SK-N-DZ (cell line): ENCODE measurements at places on chromosomes 6 and 20.

- DNase-seq: peak; percentile 64
Measured at GRCh38 chr6:44133003-44133931, 5.9 kb downstream of the TMEM63B start.

GRCh38 chr20:25242231-25242630, 5.7 kb upstream of the PYGB start:
- DNase-seq: no peak

DNA sequence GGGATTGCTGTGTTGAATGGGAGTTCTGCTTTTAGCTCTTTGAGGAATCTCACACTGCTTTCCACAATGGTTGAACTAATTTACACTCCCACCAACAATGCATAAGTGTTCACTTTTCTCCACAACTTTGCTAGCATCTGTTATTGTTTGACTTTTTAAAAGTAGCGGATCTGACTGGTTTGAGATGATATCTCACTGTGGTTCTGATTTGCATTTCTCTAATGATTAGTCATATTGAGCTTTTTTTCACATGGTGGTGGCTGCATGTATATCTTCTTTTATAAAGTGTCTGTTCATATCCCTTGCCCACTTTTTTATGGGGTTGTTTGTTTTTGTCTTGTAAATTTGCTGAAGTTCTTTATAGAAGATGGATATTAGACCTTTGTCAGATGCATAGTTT, 588.3 kb upstream of the ADGRB3 start:
- DNase-seq: no peak

DNA sequence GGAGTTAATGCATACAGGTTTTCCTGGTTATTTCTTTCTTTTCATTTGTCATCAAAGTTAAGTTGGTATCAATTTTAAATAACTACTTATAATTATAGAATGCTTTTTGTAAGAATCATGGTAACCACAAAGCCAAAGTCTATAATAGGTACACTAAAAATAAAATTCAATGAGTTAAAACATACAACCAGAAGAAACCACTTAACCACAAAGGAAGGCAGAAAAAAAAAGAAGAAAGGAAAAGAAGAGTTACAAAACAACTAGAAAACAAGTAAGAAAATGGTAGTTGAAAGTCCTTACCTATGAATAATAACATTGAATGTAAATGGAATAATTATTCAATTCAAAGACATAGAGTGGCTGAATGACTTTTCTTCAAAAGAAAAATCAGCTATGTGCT, 45.6 kb downstream of the THBS2 start:
- DNase-seq: no peak

DNA sequence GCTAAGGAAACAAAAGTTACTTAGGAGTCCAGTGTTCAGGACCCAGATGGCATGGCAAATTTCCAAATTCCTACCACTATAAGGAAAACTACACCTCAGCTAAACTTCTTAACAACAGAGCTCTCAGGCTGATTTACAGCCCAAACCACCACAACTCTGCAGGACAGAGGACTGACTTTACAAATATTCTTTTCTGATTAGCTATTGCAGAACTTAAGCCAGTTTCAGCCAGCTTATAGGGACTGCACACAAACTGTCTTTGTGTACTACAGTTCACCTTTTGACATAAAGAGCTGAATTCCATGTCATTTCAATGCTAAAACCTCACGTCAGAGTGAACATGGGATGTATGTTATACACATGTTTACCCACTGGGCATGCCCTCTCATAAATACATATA, 305.4 kb downstream of the KHDRBS2 start:
- DNase-seq: no peak

- DNase-seq: no peak
Measured at GRCh38 chr20:7248281-7249201, 481.1 kb downstream of the BMP2 start.

- DNase-seq: no peak
Measured at GRCh38 chr6:147227770-147228320, 23.6 kb downstream of the STXBP5 start.

- DNase-seq: peak; percentile 40
Measured at GRCh38 chr6:167907837-167908681, 81.3 kb downstream of the AFDN start.

DNA sequence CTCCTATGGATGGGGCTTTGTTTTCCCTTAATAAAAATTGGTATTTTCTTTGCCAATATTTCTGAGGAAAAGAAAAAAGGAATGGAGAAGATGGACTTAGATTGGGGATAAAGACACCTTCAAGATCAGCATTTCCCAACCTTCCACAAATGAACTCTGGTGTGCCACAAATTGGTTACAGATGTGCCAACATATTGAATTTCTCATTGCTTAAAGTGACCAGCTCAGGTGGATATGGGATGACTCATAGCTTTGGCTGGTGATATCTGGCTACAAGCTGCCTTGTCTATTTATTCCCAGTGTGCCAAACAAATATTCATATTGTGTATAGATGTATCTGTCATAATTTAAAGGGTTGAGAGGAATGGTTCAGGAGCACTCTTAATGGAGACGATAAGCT, 32.5 kb downstream of the THEMIS start:
- no peak for DNase-seq
